D341Med (cell line): ENCODE measurements at places on chromosomes 7 and 10.
A peak's percentile ranks its signal among the peaks of the same experiment; 100 is the strongest.

DNA sequence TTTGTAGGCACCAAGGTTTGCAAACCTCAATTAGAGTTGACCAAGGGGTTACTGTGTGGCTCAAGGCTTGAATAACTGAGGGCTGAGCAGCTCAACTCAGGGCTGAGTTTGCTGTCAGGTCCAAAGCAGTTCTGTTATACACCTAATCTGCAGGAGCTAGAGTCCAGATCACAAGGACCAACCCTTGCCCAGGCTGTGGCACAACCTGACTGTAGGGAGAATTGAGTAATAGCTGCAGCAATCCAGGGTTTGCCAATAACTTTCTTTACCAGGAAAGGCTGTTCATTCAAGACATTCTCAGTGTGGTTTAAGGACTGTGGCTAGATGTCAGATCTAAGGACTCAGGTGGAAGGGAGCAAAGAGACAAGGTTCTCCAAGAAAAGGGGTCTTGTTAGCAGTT lies 115.6 kb upstream of the IMMP2L start:
- no peak for DNase-seq

- DNase-seq: peak; percentile 81
These were observed at the start of gene GALNT17 for GRCh38 chr7:71132127-71132376. TSS of gene GALNT17 (plus strand) at chr7:71132144.

DNA sequence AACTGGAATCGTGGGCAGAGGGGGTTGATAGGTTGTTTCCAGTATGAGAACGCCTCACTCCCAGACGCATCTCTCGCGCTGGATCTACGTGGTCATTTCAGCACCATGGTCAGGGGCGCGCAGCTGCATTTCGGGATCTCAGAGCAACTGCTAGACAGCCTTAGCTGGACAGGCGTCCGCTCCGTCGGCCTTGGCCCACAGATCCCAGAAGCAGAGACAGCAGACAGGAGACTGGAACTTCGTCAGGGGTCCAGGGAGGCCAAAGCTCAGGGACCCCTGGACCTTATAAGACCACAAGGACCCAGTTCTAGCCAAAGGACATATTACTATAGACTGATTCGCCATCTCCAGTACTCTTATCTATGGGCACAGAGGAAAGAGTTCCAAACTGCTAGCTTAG lies 5.3 kb downstream of the NEUROG3 start:
- peak; percentile 26 for DNase-seq

- peak; percentile 55 for DNase-seq
These were observed 31.9 kb upstream of the GUSB start for GRCh38 chr7:66013938-66014337.

DNA sequence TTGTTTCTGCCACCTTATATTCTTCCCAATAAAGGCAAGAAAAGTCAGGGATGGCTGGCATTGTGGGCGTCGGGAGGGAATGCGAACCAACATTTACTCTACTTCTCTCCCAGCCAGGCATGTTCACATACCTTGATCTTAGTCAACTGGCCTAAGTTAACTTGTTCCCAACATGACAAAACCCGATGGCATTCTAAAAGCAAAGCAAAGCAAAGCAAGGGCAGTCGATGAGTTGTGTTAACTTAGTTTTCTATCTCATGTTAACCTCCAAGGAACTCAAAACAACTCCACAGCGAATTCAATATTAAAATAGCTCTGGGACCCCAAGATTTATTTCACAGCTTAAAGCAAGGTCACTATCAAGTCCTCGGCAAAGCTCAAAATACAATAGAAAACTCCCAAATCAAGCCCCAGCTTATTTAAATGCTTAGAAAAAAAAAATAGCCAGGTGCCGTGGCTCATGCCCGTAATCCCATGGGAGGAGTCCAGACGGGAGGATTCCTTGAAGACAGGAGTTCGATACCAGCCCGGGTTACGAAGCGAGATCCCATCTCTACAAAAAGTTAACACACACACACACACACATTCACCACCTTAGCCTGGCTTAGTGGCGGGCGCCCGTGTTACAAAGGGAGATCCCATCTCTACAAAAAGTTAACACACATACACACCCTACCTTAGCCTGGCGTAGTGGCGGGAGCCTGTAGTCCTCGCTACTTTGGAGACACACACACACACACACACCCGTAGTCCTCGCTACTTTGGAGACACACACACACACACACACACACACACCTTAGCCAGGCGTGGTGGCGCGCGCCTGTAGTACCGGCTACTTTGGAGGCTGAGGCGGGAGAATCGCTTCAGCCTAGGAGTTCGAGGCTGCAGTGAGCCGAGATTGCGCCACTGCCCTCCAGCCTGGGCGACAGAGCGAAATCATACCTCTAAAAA lies 901 bp upstream of the CCNY start:
- no peak for DNase-seq

DNA sequence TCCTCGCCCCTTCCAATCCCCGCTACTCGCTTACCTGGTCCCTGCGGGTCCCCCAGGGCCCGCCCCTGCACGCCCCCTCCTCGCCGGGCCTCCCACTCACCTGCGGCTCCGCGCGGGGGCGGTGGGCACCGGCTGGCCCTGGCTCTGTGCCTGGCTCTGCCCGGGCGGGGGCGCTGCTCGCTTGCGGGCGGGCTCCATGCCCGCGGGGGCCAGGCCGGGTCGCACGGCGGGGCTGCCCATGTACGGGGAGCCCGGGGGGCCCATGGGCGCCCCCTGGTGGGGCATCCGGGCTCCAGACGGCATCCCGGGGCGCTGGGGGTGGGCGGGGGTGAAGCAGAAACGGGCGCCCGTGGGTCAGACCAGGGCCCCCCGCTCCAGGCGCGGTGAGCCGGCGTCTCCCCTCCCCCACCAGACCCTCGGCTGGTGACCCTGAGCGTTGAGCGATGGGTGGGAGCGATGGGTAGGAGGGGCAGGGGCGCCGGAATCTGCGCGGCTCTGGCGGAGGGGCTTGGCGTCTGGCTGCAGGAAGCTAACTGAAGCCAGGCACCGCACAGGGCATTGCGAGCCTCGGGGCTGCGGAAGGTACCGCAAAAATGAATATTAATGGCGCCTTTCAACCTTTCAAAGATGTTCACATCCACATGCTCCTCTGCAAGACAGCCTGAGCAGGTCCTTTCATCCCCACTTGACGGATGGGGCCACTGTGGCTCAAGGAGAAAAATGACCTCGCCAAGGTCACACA lies 3.0 kb downstream of the SMARCD3 start:
- DNase-seq: peak; percentile 92

GRCh38 chr10:55163388-55163979 lies 362.5 kb upstream of the PCDH15 start:
- DNase-seq: no peak

DNA sequence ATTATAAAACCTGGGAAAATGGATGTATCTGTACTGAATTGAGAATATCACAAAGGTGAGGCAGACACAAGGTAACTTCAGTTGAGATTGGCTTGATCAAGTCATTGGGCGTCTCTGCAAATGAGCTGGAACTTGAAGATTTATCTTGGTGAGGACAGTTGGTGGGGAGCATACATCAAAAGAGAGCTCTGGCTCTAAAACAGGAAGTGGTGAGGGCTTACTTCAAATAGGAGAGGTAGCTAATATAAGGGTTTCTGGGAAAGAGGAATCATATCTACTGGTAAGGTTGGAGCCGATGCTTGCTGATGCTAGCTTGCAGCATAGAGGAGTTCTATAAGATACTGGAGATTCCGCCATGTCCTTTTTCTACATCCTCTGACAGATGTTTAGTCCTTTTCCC lies 39.9 kb upstream of the FGL2 start:
- DNase-seq: no peak

DNA sequence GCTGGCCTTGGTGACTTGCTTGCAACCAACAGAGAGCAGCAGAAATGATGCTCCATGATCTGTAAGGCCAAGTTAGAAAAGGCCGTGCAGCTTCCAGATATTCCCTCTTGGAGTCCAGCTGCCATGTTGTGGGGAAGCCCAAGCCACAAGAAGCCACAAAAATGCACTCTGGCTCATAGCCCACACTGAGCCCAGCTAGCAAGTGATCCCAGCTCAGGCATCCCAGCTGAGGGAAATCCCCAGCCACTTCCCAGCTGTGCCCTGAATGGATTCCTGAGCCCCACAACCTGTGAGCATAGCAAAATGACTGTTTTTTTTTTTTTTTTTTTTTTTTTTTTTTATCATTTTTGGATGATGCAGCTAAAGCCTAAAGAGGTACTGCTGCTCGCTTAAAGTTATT lies 11.1 kb upstream of the SDK1 start:
- DNase-seq: no peak

GRCh38 chr10:103757531-103758293 lies 97.7 kb downstream of the SH3PXD2A start:
- no peak for DNase-seq

- DNase-seq: no peak
These were observed 59.9 kb upstream of the COBL start for GRCh38 chr7:51376420-51377092.

DNA sequence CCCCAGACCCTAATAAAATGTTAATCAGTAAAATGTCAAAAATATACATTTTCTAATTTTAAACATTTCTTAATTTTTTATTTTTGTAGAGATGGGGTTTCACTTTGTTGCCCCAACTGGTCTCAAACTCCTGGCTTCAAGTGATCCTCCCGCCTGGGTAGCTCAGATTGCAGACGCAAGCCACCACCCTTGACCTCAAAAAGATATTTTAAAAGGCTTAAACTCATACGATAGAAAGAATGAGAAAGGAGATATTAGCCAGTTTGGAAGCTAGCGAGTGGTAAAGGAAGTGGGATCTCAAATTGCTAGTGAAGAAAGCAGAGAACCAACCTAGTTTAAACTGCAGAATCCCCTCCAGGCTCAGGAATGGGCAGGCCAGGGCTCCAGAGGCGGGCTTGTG lies 4.5 kb downstream of the WIPI2 start:
- no peak for DNase-seq

DNA sequence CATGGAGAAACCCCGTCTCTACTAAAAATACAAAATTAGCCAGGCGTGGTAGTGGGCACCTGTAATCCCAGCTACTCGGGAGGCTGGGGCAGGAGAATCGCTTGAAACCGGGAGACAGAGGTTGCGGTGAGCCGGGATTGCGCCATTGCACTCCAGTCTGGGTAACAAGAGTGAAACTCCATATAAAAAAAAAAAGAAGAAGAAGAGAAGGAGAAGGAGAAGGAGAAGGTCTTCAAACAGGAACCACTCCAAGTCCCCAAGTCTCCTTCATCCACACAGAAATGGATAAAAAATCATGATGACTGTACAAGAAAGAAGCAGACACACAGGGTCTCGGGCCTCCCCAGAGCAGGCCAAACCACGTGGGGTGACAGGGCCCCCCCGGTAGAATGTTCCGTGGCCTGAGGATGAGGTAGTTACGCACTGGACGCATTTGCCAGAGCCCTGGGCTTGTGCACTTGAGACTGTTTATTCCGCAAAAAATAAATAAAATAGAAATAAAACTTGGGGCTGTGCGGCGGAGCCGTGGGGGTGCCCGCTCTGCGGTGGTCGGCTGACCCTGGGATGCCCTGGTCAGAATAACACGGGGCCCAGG lies 15.8 kb downstream of the VENTX start:
- no peak for DNase-seq
